ENCODE measurements at places on chromosomes 6 and 20.

- no peak for DNase-seq
Observed at GRCh38 chr20:59405226-59406200, 105.1 kb downstream of the EDN3 start.

GRCh38 chr6:49305010-49305409 lies 158.0 kb downstream of the MMUT start:
- no peak for DNase-seq

GRCh38 chr6:7190791-7191190 lies 83.0 kb downstream of the RREB1 start:
- DNase-seq = no peak

DNA sequence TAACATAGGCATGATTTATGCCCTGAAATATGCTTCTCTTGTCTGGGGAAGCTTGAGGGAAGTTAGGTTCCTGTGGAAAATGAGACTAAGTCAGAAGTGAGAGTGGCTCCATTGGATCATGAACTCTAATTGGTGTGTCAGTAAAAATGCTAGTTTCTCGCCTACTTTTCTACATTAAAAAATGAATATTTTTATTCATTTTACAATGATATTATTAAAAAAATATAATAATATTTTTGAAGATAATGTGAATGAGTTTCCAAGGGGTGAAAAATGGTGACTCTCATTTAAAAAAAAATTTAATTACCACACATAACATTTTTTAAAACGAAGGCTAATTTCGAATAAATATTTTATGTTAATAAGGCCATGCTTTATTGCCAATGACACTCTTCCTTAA lies 84.2 kb downstream of the HIVEP1 start:
- DNase-seq = no peak

GRCh38 chr6:119142041-119142440 lies 63.6 kb upstream of the FAM184A start:
- DNase-seq = no peak

GRCh38 chr6:147077251-147077650 lies 127.0 kb upstream of the STXBP5 start:
- no peak for DNase-seq

DNA sequence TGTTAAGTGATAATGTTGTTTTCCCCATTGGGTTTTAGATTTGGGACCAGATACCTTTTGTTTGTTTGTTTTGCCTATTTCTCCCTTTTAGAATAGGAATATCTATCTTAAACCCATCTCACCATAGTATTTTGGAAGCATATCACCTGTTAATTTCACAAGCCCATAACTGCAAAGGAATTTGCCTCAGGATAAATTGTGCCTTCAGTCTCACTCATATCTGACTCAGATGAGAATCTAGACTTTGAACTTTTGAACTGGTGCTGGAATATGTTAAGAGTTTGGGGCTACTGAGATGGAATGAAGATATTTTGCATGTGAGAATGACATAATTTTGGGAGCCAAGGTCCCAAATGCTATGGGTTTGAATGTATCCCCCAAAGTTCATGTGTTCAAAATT lies 607.4 kb downstream of the HACE1 start:
- no peak for DNase-seq

GRCh38 chr20:53819973-53820451 lies 226.4 kb upstream of the ZNF217 start:
- no peak for DNase-seq

GRCh38 chr20:47568019-47568418 lies 66.3 kb downstream of the NCOA3 start:
- DNase-seq = no peak

GRCh38 chr6:104566411-104566810 lies 293.3 kb downstream of the HACE1 start:
- no peak for DNase-seq

GRCh38 chr6:155089746-155090145 lies 94.6 kb downstream of the TIAM2 start:
- DNase-seq = no peak

DNA sequence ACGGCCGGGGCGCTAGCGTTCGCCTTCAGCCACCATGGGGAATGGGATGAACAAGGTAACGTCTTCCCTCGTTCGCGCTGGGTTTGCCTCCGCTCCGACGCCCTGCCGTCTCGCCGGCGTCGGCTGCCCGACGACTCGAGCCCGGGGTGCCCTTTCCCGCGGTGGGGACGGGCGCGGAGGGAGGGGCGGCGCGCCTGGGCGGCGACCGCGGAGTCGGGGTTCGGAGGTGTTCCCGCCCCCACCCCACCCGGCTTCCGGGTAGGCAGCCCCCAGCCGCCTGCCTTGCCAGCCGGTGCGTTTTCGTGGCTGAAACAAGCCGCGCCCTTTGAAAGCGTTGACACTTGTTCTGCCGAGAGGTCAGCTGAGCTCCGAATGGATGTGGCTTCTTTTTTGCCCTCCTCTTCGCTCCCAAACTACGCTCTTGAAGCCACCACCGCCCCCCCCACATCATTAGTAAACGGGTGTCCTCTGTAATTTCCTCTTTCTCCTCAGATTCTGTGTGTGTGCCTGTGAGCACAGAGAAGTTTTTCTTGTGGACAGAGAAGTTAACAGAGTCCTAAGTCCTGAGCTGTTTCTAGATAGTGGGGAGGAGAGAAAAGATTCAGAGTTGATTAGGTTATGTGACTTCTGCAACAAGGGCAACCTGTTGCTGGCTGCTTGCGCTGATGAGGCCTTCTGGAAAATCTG lies 362 bp downstream of the DUSP22 start:
- no peak for DNase-seq

DNA sequence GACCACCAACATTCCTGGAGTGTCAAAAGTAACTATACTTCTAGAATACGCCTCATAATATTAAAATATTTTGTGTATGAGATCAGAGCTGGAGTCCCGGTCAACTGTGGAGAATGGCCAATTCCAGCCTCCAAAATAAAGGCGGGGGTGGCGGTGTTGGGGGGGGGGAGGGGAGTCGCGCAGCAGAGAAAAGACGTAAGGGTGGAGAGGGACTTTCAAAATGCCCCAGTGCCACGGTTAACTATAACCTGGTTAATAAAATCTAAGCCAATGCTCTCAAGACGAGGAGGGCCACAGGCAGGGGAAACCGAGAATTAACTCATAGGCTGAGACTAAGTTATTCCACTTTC lies 1.3 kb downstream of the NUP153 start:
- peak; percentile 44 for DNase-seq

DNA sequence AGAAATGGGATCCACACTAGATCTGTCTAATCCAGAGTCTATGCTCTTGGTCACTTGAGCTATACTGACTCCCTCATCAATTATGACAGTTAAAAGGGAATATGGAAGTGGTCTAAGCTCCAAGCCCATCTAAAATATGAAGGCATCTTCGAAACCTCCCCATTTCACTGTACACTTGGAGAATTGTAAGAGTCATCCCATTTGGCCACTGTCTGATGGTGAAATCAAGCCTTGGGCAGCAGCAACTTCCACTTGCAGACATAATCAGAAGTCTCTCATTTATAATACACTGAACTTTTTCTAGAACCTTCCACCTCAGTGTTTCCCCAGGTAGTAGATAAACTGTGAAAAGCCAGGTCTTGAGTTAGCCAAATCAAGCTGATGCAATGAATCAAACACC lies 26.3 kb upstream of the UBR2 start:
- no peak for DNase-seq

- no peak for DNase-seq
Observed at GRCh38 chr20:828987-829386, 4.5 kb upstream of the FAM110A start.

GRCh38 chr6:160895562-160895961 lies 96.0 kb upstream of the MAP3K4 start:
- DNase-seq = no peak

DNA sequence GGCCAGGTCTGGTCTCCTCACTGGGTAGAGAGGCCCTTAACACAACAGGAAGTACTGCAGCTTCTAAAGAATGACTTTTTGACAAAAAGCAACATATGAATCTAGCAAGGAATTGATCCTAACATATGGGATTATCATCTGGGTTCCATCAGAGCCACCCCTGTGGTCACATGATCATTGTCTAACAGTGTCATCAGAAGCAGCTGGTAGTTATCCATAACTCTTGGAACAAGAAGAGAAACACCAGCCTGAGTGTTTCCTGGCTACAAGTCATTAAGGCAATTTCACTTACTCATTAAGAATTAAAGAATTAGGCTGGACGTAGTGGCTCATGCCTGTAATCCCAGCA lies 219.3 kb upstream of the ARID1B start:
- no peak for DNase-seq

DNA sequence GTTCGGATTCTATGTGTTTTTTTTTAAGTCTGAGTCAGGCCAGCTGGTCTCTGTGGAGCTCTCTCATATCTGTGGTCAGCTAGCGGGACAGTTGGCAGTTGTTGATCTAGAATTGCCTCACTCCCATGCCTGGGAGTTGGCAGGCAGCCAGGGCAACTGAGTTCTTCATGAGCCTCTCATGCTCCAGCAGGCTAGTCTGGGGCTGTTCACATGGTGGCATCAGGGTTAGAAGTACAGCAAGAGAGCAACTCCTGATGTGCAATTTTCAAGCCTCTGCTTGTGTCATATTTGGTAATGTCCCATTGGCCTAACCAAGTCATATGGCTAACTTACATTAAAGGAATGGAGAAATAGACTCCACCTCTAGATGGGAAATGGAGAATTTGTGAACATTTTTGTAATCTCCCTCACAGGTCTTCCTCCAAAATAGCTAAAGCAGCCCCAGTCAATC lies 6.7 kb upstream of the IFT52 start:
- no peak for DNase-seq

DNA sequence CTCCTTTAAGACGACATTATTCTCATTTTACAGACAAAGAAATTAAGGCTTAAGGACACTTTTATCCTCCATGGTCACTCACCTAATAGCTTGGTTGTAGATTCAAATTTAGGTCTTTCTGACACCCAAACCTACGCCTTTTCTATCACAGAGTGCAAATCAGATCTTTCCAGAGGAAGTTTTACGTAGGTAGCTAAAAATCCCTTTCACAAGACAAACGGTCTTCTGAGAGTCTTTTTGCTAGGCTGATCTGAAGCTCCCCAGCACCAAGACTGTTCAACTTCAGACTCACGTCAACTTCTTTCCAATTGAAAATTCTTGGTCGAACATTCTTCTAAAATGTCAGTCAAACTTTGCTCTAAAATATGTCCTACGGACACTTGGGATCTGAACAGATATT lies 46.5 kb downstream of the BLOC1S5 start:
- no peak for DNase-seq

GRCh38 chr6:72203983-72204382 lies 317.6 kb downstream of the RIMS1 start:
- no peak for DNase-seq

- no peak for DNase-seq
Observed at GRCh38 chr6:148493424-148493823, 150.8 kb downstream of the SASH1 start.

- no peak for DNase-seq
Observed at GRCh38 chr6:136750696-136751521, 41.4 kb downstream of the MAP3K5 start.

DNA sequence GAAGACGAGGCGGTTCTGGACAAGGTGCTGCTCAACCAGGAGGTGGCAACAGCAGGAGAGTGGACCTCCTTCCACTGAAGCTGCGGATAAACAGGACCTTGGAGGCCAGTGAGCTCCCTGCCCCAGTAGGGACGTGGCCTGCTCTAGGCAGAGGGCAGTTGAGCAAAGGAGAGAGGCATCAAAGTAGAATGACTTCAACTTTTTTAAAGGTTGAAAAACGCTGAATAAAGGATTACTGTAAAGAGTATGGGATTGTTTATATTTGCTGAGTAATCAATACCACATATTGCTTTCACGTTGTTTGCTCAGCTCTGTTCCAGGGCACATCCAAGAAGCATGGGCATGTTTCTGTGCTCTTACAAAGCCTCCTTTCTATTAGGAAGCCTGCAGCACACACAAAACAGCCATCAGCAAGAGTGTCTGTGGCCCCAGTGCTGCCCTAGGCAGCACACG lies 48.1 kb downstream of the ERMARD start:
- DNase-seq = no peak

DNA sequence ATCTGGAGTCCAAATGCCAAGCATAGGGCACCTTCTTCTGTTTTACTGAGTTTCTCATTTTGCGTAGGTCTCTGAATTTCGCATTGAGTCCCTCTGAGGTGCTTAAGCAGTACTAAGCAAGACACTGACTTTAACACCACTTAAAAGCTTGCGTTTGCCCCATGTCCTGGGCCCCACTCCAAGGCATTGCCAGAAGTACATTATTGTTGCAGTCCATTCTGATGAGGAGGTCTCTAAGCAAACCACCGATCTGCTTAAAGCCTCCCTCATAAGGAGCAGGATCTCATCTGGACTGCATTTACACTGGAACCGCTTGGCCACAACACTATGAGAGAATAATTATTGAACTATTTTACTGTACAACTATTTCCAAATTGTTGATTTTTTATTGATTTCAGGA lies 16.3 kb downstream of the BMP2 start:
- no peak for DNase-seq

- no peak for DNase-seq
Observed at GRCh38 chr6:143986463-143987065, 21.5 kb downstream of the PLAGL1 start.

All from HEK293T (cell line).